ENCODE measurements at places on chromosomes 5 and 9. TPM values are rescaled to one million over a fixed set of nuclear protein-coding genes. Genes with fewer than 3 reads are reported as not detected.

- DNase-seq = no peak
Measured at GRCh38 chr5:74605759-74606158, 34.8 kb downstream of the ENC1 start.

TRIM7 gene
- 16.1 TPM for total RNA-seq

DNA sequence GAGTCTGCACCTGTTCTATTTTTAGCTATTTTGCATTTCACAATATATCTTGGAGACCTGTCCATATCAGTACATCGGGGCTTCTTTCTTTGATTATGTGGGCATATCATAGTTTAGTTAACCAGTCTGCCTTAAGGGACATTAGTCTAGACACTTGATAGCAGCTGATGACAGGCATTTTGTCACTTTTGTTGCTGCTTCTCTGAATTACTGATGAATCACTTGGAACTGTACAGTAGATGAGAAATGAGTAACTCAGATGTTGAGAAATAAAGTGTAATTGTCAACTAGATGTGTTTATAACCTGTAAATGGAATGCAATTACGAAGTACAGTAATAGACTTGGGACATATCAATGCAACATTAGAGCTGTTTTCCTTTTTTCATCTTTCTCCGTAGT is 7.1 kb downstream of the ZFP2 start:
- DNase-seq = no peak

- no peak for DNase-seq
Measured at GRCh38 chr5:53291528-53291927, 182.0 kb upstream of the MOCS2 start.

- no peak for DNase-seq
Measured at GRCh38 chr5:167472566-167473108, 818.8 kb upstream of the WWC1 start.

Data from RPMI7951 (cell line).